Sigmoid colon (tissue), 7 donors: ENCODE measurements at places on chromosomes 16 and 17. TPM values are rescaled to one million over a fixed set of nuclear protein-coding genes. Genes with fewer than 3 reads are reported as not detected.

LUC7L3 gene
- total RNA-seq = 71.4 TPM

RCVRN gene
- 0.55 TPM for total RNA-seq

ABCC11 gene
- total RNA-seq = not detected

- H3K4me3 ChIP-seq = no peak overlapping the region
- no peaks in the 10 kb centered on the region for H3K4me1 ChIP-seq
- H3K27me3 ChIP-seq = no peaks in the 10 kb centered on the region
- no peaks in the 10 kb centered on the region for H3K36me3 ChIP-seq
Observed at GRCh38 chr16:74219706-74220105, 76.9 kb upstream of the PSMD7 start.

SLFN14 gene
- not detected for total RNA-seq

GRCh38 chr17:74959826-74960515 is 12.6 kb downstream of the HID1 start:
- no peak overlapping the region for H3K4me3 ChIP-seq
- peaks cover 3% of the 10 kb centered on the region for H3K4me1 ChIP-seq
- H3K27me3 ChIP-seq = no peaks in the 10 kb centered on the region
- no peak for DNase-seq
- no peak overlapping the region for H3K27ac ChIP-seq

TBC1D3C gene
- not detected for total RNA-seq

KRT40 gene
- total RNA-seq = not detected

CHAD gene
- total RNA-seq = not detected

UTS2R gene
- total RNA-seq = not detected

GRCh38 chr16:23826528-23827045 is 9.2 kb upstream of the PRKCB start:
- H3K36me3 ChIP-seq = no peaks in the 10 kb centered on the region
- H3K4me1 ChIP-seq = no peaks in the 10 kb centered on the region
- H3K27ac ChIP-seq = no peak overlapping the region
- H3K4me3 ChIP-seq = no peak overlapping the region

DNA sequence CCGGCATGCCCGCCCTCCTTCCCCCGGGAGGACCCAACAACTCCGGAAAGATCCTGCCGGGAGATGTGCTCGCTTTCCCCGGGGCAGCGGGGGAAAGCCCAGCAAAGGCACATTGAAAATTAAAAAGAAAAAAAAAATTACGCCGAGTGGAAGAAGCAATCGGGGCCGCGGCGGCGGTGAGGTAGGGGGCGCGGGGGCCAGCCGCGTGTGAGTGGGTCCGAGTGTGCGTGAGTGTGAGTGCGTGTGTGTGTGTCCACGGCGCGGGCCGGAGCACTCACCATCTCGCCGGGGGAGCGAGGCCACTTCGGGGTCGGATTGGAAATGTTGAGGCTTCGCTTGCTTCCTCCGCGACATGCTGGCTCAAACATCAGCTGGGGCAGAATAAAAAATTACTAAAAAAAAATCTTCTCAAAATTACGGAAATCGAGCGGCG is at the start of gene SALL1:
Gene SALL1, minus strand, starts transcription at position 383 of the 433 bp plus-strand sequence. Its CDS starts 29 bp downstream, at position 354.
- H3K27ac ChIP-seq = no peak within 1 kb of the TSS
- peak within 1 kb of the TSS; percentile 41 for H3K4me3 ChIP-seq
- H3K4me1 ChIP-seq = no peaks in the 10 kb centered on the region

PPP1R27 gene
- not detected for total RNA-seq

DNA sequence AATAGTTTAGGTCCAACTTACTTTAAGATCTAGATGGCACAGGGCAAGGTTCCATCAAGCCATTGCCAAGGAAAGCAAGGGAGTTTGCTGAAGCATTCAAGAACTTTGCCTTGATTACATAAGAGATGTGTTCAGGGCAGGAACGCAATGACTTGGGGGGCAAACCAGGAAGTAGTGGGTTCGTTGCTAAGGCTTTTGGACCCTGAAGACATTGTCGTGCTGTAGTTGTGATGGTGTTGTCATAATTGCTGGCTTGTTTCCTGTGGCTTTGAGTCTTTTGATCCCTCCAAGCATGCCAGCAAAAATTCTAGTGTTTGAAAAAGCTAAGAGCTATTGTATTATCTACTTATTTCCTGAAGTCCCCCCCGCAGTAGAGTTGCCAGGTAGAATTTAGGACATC is 70.7 kb upstream of the HNF1B start:
- H3K36me3 ChIP-seq = no peaks in the 10 kb centered on the region
- DNase-seq = no peak
- no peak overlapping the region for H3K4me3 ChIP-seq
- H3K27ac ChIP-seq = no peak overlapping the region

LITAFD gene
- not detected for total RNA-seq

KRTAP3-1 gene
- not detected for total RNA-seq

GRCh38 chr16:87263418-87264052 is 53.7 kb downstream of the C16orf95 start:
- no peak overlapping the region for H3K27ac ChIP-seq
- no peaks in the 10 kb centered on the region for H3K36me3 ChIP-seq
- no peak overlapping the region for H3K4me3 ChIP-seq
- no peaks in the 10 kb centered on the region for H3K4me1 ChIP-seq
- DNase-seq = no peak

GRCh38 chr16:23966597-23967394 is 131.0 kb downstream of the PRKCB start:
- H3K4me3 ChIP-seq = no peak overlapping the region
- no peaks in the 10 kb centered on the region for H3K27me3 ChIP-seq
- no peaks in the 10 kb centered on the region for H3K36me3 ChIP-seq
- no peaks in the 10 kb centered on the region for H3K4me1 ChIP-seq
- no peak for DNase-seq

GRCh38 chr17:69609473-69610305 is 195.2 kb downstream of the MAP2K6 start:
- no peak for DNase-seq
- H3K36me3 ChIP-seq = no peaks in the 10 kb centered on the region
- peaks cover 28% of the 10 kb centered on the region for H3K4me1 ChIP-seq
- no peaks in the 10 kb centered on the region for H3K27me3 ChIP-seq
- no peak overlapping the region for H3K27ac ChIP-seq
- no peak overlapping the region for H3K4me3 ChIP-seq

COPZ2 gene
- 52.3 TPM for total RNA-seq

- H3K36me3 ChIP-seq = no peaks in the 10 kb centered on the region
- H3K27me3 ChIP-seq = peaks cover 51% of the 10 kb centered on the region
- H3K27ac ChIP-seq = no peak overlapping the region
- no peak overlapping the region for H3K4me3 ChIP-seq
Observed at GRCh38 chr16:88640498-88641247, 2.3 kb downstream of the IL17C start.

GRCh38 chr16:59067205-59067604 is 333.1 kb upstream of the GOT2 start:
- no peaks in the 10 kb centered on the region for H3K4me1 ChIP-seq
- H3K27ac ChIP-seq = no peak overlapping the region
- H3K4me3 ChIP-seq = no peak overlapping the region
- H3K36me3 ChIP-seq = no peaks in the 10 kb centered on the region

GRCh38 chr16:361341-361871 is 8.9 kb upstream of the AXIN1 start:
- H3K4me1 ChIP-seq = no peaks in the 10 kb centered on the region
- no peak for DNase-seq
- no peaks in the 10 kb centered on the region for H3K36me3 ChIP-seq
- peaks cover 13% of the 10 kb centered on the region for H3K27me3 ChIP-seq

C16orf82 gene
- total RNA-seq = not detected

HSPB9 gene
- not detected for total RNA-seq

METRN gene
- 34.9 TPM for total RNA-seq

DNA sequence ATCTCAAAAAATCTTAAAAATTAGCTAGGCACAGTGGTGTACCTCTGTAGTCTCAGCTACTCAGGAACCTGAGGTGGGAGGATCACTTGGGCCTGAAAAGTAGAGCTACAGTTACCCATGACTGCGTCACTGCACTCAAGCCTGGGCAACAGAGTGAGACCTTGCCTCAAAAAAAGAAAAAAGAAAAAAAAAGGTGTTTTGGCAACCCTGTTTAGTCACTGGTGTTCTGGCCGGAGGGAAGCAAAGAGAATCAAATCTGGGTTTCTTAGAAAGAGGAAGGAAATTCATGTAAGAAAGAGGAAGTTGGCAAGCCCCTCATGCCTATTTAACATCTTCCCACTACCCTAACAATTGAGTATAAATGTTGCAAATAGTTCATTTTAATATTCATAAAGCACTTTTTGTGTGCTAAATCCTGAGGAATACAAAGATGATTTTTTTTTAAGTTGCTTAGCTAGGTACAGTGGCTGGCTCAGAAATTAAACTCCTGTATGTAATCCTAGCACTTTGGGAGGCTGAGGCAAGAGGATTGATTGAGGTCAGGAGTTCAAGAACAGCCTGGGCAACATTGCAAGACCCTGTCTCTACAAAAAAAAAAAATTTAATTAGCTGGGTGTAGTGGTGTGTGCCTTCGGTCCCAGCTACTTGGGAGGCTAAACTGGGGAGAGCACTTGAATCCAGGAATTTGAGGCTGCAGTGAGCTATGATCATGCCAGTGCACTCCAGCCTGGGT is 6.5 kb upstream of the USP32 start:
- H3K4me3 ChIP-seq = no peak overlapping the region
- H3K27me3 ChIP-seq = no peaks in the 10 kb centered on the region
- DNase-seq = no peak
- H3K4me1 ChIP-seq = no peaks in the 10 kb centered on the region
- H3K27ac ChIP-seq = no peak overlapping the region
- H3K36me3 ChIP-seq = no peaks in the 10 kb centered on the region

SNN gene
- total RNA-seq = 14.0 TPM

DNA sequence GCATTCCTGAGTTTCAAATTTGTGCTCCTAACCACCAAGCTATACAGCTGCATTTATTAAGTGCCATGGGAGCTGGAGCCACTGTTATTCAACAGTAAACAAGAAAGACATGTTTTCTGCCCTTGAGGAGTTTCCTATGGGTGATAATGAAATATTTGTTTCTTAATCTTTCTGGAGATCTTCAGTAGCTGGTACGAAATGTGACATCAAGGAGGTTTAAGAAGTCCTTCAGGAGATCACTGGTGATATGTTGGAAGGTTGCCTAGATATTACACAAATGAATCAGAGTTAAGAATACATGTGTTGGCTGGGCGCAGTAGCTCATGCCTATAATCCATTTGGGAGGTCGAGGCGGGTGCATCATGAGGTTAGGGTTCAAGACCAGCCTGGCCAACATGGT is 14.9 kb downstream of the RHOT1 start:
- no peaks in the 10 kb centered on the region for H3K27me3 ChIP-seq
- no peak overlapping the region for H3K27ac ChIP-seq
- H3K4me3 ChIP-seq = no peak overlapping the region

GRCh38 chr17:50953831-50954601 is 87.9 kb upstream of the TOB1 start:
- peak; percentile 80 for DNase-seq
- peak overlapping the region; percentile 59 for H3K27ac ChIP-seq
- no peaks in the 10 kb centered on the region for H3K36me3 ChIP-seq
- H3K4me3 ChIP-seq = no peak overlapping the region
- H3K27me3 ChIP-seq = no peaks in the 10 kb centered on the region

DNAI2 gene
- not detected for total RNA-seq

- H3K4me3 ChIP-seq = no peak overlapping the region
- H3K27ac ChIP-seq = peak overlapping the region; percentile 9
- no peak for DNase-seq
- no peaks in the 10 kb centered on the region for H3K36me3 ChIP-seq
- peaks cover 22% of the 10 kb centered on the region for H3K4me1 ChIP-seq
- no peaks in the 10 kb centered on the region for H3K27me3 ChIP-seq
Observed at GRCh38 chr16:73171380-73171779, 123.5 kb upstream of the ZFHX3 start.

GRCh38 chr17:71180801-71181385 is 939.9 kb upstream of the SOX9 start:
- no peaks in the 10 kb centered on the region for H3K27me3 ChIP-seq
- no peaks in the 10 kb centered on the region for H3K36me3 ChIP-seq
- peak overlapping the region; percentile 56 for H3K27ac ChIP-seq
- no peak overlapping the region for H3K4me3 ChIP-seq
- peaks cover 27% of the 10 kb centered on the region for H3K4me1 ChIP-seq

DNA sequence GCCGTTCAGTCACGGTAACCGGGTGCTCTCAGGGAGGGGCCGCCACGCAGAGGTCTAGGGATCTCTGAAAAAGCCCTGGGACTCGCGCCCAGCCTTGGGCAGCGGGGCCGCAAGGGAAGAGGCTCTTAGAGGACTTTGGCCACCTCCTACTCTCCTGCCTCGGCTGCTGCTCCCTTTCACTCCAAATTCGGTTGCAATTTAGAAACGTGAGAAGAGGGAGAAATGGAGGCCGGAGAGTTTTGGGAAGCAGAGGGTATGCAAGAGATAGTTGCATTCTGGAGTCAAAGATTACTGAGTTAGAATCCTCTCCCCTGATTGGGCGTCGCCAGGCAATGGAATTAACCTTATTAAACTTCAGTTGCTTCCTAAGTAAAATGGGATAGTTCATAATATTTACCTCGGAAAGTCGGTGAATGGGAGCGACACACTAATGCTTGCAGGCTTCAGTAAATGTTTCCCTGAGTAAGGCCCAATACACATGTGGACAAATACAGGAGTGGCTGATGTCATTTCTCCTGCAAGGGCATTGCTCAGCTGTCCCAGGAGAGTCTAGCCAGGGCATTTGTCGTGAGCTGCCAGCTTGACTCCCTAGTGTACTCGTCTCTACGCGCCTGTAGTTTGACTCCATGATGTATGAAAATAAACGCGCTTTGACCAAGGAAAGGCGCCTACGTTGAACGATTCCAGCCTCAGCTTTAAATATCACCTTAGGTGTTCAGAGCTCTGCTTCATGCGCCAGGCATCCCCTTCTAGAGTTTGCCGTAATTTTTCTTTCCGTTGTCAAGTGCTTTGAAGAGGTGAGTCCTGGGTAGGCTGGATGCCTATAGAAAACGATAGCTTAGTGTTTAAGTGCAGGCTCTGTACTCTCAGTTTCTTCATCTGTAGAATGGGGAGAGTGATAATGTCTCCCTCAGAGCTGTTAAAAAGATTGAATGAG is 667 bp downstream of the OGFOD1 start:
- peak overlapping the region; percentile 98 for H3K4me3 ChIP-seq
- H3K4me1 ChIP-seq = peaks cover 36% of the 10 kb centered on the region
- no peaks in the 10 kb centered on the region for H3K27me3 ChIP-seq
- H3K36me3 ChIP-seq = peaks cover 5% of the 10 kb centered on the region
- DNase-seq = no peak
- peak overlapping the region; percentile 84 for H3K27ac ChIP-seq

DNA sequence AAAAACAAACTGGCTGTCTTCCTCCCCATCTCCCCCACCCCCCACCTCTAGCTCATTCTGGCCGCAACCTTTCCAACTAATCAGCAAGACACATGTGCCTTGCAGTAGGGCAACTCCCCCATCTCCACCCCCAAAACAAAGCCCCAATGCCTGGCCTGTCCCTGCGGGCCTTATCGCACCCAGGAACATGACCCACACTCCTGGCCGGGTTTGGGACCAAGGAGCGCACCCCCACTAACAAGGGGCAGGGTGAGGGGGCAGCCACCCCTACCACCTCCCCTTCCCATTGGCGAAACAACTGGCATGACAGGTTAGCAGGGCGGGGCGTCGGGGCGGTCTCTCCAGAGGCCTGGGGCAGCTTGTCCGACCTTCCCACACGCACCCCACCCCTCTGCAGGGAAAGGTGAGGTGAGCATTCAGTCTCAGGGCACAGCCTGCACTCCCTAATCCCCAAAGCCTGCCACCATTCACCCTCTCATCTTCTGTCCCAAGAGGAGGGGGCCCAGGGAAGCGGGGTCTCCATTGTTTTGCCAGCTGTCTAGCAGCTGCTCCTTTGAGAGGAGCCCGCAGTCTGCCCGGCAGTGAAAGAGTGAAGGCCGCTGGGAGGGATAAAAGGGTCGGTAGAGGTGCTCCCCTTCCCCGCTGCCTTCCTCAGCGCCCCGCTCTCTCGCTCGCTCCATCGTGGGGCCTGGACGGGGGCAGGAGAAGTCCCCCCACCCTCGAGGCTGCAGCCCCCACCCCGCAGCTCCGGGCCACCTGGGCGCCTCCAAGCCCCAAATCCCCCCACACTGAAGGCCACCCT is 765 bp downstream of the MYO18A start:
- H3K27ac ChIP-seq = peak overlapping the region; percentile 89
- no peak for DNase-seq
- no peaks in the 10 kb centered on the region for H3K36me3 ChIP-seq
